Left hindlimb (tissue), 1 donor: ENCODE measurements at places on chromosomes 11 and 22.

- DNase-seq, result no peak
Observed at GRCh38 chr11:2428322-2428795, 16.0 kb downstream of the TRPM5 start.

- DNase-seq, result peak; percentile 52
Observed at GRCh38 chr11:46710821-46711269, 8.2 kb upstream of the F2 start.

- DNase-seq, result no peak
Observed at GRCh38 chr22:47335460-47335859, 573.0 kb downstream of the TBC1D22A start.

DNA sequence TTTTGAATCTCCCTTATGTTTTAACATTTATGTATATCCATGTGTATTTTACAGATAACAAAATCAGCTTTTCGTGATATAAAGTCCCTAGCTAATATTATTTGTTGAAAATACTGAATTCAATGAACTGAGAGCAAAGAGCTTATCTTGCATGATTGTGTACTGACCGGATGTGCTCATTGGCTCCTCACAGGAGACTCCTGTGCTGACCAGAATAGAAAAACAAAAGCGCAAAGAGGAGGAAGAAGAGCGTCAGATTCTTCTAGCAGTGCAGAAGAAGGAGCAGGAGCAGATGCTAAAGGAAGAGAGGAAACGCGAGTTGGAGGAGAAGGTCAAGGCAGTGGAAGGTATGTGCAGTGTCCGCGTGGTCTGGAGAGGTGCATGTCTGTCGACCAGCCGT lies 39.4 kb upstream of the SLC25A18 start:
- DNase-seq, result no peak

- DNase-seq, result no peak
Observed at GRCh38 chr11:68469642-68470041, 9.1 kb downstream of the PPP6R3 start.

- DNase-seq, result no peak
Observed at GRCh38 chr11:116471608-116472256, 301.1 kb downstream of the BUD13 start.

- no peak for DNase-seq
Observed at GRCh38 chr11:85776951-85777602, 33.9 kb downstream of the SYTL2 start.

DNA sequence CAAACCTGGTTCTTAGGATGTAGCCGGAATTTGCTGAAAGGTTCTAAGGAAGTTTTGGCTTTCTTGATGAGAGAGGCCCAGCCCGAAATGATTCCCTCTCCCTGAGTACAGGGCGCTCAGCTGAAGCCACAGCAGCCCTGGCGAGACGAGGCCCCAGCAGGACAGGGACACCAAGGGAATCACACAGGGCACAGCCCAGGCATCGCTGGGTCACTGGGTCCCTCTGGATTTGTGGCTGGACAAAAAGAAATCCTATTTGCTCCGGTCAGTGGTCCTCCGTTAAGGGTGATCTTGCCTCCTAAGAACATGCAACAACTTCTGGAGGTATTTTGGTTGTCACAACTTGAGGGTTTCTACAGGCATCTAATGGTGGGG lies 6.4 kb downstream of the FGF19 start:
- DNase-seq, result no peak

- peak; percentile 84 for DNase-seq
Observed at GRCh38 chr11:22666688-22667439, 453 bp downstream of the GAS2 start.

- DNase-seq, result no peak
Observed at GRCh38 chr11:43419460-43419859, 60.7 kb downstream of the TTC17 start.

GRCh38 chr11:83033972-83034672 lies 37.6 kb downstream of the RAB30 start:
- peak; percentile 88 for DNase-seq

- no peak for DNase-seq
Observed at GRCh38 chr11:61111786-61112517, 9.7 kb downstream of the CD5 start.

DNA sequence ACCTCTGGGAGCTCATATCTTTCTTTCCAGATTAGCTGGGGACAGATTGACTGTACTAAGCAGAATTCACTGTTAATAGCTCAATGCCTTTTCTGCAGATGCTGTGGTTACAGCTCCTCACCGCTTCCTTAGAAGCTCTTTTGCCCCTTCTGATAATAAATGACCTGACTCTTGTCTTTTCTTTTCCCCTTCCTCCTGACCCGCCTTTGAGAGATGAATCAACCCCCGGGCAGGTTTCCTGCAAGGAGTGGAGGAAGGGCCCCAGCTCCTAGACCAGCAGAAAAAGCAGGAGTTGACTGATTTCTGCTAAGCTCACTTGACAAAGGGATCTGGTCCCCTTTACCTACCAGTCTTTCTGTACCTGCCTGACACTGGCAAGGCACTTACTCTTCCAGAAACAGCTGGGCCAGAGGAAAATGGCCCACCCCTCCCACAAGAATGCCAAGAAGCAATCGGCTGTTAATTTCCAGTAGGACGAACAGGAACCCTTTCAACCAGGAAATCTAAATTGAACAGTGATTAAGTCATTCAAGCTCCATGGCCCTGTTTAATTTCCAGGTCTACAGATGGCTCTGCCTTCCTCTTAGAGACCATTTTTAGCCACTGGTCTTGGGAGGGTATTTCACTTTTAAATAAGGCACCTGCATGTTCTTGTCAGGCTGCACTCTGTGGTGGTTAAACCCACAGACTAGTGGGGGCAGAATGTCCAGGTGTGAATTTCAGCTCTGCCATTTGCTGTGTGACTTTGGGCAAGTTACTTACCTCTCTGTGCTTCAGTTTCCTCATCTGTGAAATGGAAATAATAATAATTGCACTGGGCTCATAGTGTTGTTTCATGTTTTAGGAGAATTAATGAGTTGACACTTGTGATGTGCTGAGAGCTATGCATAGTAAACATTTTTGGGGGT lies 67.5 kb downstream of the PRR5L start:
- DNase-seq, result no peak
